Activated CD8-positive, alpha-beta memory T cell treated with anti-CD3 and anti-CD28 coated beads for 1 hour (primary cell): ENCODE measurements at places on chromosomes 2 and 18.

DNA sequence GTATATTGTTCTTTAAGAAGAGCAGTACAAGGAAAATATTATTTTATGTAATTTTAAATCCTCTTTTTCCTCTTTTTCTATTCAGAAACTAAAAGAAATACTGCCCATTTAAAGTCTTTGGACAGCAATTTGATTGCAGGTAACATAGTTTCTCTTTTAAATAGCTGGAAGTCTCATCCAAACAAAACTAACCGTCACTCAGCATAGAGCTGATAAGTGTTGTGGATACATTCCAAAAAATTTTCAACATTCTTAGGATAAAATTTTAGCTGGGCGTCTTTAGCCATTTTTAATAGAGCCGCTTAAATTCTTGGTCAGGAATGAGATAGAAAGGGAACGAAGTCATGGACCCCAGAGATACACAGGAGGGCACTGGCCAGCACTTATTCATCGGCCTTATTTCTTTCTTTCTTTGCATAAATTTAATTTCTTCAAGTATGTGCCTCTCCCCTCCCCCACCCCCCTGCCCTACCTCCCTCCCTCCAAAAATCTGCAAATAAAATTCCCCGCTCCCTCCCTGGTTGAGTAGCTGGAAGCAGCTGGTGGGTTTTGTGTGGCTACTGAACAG is 81.7 kb downstream of the GBX2 start:
- DNase-seq, result no peak

- DNase-seq, result no peak
Observed at GRCh38 chr2:149037851-149038250, 648 bp upstream of the LYPD6B start.

DNA sequence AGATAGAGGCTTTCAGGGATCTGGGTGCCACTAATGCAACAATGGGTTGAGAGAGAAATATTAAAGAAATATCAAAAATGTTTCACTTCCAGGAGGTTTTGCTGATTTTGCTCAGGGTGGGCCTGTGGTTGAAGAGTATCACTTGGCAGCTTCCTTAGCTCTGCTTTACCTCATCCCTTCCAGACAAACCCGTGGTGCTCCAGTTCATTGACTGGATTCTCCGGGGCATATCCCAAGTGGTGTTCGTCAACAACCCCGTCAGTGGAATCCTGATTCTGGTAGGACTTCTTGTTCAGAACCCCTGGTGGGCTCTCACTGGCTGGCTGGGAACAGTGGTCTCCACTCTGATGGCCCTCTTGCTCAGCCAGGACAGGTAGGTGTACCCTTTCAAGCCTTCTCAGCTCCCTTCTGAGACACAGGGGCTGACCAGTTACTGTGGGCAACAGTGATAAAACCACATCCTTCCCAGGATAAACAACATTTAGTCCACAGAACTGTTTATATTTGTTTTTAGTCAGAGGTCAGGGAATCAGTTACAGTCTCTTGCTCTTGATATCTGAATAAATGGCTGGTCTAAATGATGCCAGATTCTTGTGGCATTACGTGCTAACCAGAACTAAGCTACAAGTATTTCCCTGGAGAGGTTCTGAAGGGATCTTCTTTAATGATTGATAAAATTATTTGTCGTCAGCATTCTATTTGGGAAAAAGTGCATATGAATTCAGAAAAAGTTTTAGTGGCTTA is 7.0 kb downstream of the SLC14A1 start:
- no peak for DNase-seq

GRCh38 chr2:26621469-26622199 is 19.5 kb downstream of the CIB4 start:
- DNase-seq, result no peak

- no peak for DNase-seq
Observed at GRCh38 chr2:188765522-188766470, 208.4 kb upstream of the COL3A1 start.

DNA sequence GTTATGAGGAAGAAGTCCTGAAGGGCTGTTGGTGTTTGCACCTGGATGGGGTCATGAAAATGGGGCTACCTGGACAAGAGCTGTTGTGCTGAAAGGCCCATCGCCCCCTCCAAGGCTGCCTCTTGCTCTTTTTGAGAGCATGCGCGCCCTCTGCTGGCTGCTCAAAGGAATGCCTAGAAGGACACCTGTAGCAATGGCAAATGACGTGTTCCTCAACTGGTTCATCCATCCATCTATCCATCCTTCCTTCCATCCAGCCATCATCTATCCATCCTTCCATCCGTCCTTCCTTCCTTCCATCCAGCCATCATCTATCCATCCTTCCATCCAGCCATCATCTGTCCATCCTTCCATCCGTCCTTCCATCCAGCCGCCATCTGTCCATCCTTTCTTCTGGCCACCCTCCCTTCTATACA is 17.2 kb upstream of the RPL31 start:
- peak; percentile 66 for DNase-seq

DNA sequence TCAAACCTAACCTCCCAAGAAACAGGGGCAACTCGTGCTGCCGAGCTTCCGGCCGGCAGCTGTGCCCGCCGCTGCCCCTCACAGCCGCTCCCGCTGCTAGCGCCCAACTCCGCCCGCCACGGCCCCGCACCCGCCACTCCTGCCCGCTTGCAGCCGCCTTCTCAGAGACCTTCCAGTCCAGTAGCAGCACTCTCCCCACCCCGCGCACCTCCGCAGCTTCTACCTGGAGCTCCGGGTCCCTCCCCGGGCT is 722 bp upstream of the C2orf15 start:
- no peak for DNase-seq

GRCh38 chr2:108833219-108833618 is 46.6 kb downstream of the CCDC138 start:
- DNase-seq, result no peak

DNA sequence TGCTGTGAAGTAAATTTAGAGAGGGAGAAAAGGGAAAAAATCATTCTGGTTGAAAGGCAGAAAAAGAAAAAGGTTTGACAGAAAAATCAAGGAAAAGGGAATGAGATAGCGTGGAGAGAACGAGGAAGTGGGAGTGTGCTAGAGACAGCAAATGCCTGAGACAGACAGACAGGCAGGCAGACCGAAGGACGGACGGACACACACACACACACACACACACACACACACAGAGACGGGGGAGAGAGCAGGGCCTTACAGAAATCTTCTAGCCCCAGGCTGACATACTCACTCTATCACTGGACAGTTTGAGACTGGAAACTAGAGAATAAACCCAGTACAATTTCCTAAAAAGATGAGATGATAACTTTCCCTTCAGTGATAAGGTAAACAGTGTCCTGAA is 238.4 kb downstream of the ZNF521 start:
- no peak for DNase-seq

GRCh38 chr18:51077217-51077616 is 47.2 kb downstream of the SMAD4 start:
- no peak for DNase-seq

GRCh38 chr18:39341129-39341528 is 1775.5 kb upstream of the CELF4 start:
- DNase-seq, result no peak

DNA sequence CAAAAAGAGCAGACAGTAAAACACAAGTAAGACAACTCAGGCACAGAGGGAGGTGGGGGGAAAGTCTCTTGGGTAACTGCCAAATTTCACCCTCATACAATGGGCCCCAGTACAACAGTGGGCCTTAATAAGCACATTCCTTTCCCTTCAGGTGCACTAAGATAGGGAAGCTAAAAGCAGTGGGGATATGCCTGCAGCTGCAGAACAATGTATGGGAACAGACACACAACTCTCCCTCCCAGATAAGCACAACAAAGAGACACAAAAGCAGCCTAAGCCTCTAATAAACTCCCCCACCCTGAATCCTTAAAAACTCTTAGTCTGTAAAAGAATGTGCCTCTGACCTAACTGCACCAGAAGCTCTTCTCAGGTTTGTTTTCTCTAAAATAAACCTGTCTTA is 24.5 kb downstream of the GALNT14 start:
- no peak for DNase-seq

GRCh38 chr2:120245520-120246332 is 6.9 kb upstream of the RALB start:
- DNase-seq, result no peak

DNA sequence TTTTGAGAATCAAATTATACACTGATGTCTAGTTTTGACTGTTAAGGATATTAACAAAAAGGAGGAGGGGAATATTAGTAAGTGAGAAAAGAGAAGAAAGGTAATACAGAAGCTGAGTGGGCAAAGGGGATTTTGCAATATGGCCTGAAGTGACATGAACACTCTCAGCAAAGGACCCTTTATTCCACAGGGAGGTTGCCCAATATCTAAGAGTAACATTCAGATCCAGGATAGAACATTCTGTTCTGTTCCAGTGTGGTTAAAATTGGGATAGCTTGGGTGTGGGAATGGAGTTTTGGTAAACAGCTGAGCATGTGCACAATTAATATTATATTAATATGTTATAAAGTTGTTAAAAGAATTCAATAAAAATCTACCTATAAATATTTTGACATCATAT is 120.1 kb downstream of the ZNF385B start:
- DNase-seq, result no peak

- DNase-seq, result no peak
Observed at GRCh38 chr2:95043300-95044093, 18.0 kb downstream of the MAL start.

DNA sequence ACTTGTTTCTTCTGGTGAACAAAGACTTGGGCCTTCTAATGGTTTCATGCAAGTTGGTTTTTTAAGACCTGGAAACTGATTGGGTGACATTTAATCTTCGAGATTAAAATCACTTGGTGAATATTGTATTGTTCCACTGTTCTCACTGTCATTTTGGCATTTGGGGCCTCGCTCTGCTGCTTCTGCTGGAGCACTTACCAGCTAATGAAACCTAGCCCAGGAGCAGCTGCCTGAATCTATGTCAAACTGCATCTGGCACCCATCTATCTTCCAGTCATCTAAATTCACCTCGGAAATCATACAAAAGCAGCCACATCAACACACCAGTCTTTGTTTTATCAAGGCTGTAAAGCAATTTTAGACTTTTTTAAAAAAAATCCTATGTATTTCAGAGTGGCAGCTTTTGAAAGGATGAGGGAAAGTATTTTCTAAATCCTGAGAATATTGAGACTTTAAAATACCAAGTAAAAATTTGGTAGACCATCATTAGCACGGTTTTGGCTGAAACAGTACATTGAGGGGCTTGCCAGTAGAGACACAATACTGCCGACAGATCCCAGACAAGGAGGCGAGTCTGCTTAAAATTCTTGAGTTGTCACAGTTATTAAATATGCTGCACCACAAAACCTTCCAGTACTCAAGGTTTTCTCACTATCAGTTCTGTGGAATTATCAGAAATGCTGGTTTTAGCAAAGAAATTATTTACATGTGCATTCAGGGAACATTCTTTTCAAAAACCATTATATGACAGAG is 26.1 kb upstream of the SERTAD2 start:
- no peak for DNase-seq

GRCh38 chr2:234191819-234192407 is 141.4 kb downstream of the SPP2 start:
- no peak for DNase-seq

GRCh38 chr18:47754311-47755101 is 176.0 kb downstream of the SMAD2 start:
- peak; percentile 14 for DNase-seq

GRCh38 chr2:21161832-21162614 is 38.3 kb downstream of the TDRD15 start:
- DNase-seq, result no peak

- no peak for DNase-seq
Observed at GRCh38 chr18:959854-960253, 55.2 kb downstream of the ADCYAP1 start.

GRCh38 chr2:86512892-86513291 is 50.4 kb downstream of the CHMP3 start:
- DNase-seq, result no peak

DNA sequence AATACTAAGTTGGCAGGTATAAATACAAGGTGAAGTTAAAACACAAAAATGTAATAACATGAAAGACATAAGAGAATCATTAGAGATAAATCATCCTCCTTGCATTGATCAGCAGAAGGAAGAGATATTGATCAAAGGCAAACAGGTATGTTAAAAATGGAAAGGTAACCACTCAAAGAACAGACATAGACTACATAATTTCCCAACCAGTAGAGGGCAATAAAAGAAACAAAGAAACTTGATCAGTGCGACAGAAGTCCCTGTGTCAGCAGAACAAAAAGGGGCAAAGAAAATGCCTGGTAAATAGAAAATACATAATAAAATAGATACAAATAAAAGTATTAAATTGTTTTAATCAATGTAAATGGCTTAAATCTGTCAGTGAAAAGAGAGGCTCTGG is 53.6 kb downstream of the FAM228A start:
- DNase-seq, result no peak

DNA sequence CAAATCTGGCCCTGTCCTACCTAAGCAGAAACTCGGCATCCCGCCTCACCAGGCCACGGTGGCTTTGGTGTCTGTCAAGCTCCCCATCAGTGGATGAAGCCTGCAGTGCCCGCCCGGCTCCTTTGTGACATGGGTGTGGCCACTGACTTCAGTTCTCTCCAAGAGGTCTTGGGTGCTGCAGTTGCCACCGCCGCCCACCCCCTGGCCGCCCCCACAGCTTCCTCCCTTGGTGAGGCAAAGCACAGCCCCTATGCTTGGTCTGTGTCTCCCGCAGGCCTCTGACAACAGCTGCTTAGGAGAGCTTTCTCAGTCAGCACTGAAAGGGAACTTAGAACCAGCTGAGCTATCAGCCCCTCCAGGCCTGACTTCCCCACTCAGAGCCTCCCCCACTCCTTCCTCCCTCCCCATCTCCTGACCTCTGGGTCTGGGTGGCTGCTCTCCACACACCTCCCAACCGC is 22.9 kb upstream of the GPR55 start:
- no peak for DNase-seq

DNA sequence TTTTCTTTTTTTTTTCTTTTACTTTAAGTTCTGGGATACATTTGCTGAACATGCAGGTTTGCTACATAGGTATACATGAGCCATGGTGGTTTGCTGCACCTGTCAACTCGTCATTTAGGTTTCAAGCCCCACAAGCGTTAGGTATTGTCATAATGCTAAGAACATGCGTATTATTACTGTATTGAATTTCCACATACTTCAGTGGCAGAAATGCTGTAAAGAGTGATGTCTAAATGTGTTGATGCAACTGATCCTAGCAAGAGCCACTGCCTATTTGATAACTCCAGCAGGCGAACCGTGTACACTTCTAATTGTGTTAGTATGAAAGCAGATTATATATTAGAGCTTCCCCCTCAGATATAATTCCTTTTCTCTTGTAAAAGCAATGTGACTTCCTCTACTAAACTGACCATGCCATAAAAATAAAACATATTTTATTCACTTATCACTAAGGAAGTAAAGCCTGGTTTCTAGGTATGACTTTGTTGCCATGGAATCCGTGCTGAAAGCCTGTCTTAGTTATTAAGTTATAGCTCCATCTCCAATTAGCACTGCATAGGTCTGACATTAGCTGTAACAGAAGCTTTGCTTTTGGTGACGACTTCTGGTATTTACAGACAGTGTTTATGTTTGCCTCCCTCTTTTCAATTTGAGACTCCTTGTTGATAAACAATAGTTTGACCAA is 280.0 kb downstream of the GALR1 start:
- no peak for DNase-seq

GRCh38 chr2:54321047-54321446 is 65.0 kb upstream of the TSPYL6 start:
- DNase-seq, result no peak
